ENCODE measurements at places on chromosomes 7 and 10.

DNA sequence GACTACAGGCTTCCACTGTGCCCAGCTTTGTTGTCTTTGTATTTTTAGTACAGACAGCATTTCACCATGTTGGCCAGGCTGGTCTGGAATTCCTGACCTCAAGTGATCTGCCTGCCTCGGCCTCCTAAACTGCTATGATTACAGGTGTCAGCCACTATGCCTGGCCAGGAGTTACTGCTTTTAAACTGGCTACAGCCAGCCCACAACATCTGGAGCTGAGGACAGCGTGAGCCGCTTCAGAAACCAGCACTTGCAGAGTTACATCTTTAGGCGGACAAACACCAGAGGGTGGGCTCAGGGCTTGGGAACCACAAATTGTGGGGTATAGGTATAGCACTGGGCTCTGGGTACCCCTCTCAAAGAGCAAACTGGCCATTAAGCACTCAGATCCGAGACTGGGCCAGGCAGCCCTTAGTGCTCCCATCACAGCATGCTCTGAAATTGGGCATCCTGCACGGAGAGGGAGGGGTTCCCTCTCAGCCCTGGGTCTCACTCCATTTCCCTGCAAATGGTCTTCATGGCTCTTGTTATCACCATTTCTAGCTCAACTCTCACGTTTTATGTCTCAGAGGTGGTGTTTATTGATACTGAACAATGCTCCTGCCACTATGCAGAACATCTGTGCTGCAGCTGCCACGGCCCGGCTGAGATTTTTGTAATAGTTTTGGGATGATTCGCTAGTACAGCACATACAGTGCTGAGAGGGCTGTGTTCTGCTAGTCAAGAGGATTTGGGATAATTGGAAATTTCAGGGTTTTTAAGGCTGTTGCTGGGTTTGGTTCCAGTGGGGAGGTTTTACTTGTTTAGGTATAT lies 146.4 kb upstream of the LYZL2 start:
- H3K4me1 ChIP-seq: no peaks in the 10 kb centered on the region
- no peak overlapping the region for H3K4me3 ChIP-seq
- H3K27me3 ChIP-seq: no peaks in the 10 kb centered on the region
- no peak overlapping the region for H3K27ac ChIP-seq

- no peaks in the 10 kb centered on the region for H3K36me3 ChIP-seq
- H3K4me1 ChIP-seq: peaks cover 84% of the 10 kb centered on the region
- DNase-seq: no peak
- no peaks in the 10 kb centered on the region for H3K27me3 ChIP-seq
- H3K4me3 ChIP-seq: no peak overlapping the region
Observed at GRCh38 chr10:72257051-72257892, 16.5 kb upstream of the DDIT4 start.

- DNase-seq: no peak
- H3K36me3 ChIP-seq: no peaks in the 10 kb centered on the region
- no peaks in the 10 kb centered on the region for H3K4me1 ChIP-seq
- no peak overlapping the region for H3K27ac ChIP-seq
Observed at GRCh38 chr7:45889367-45890067, 1.2 kb downstream of the IGFBP1 start.

GRCh38 chr7:113875224-113875623 lies 43.6 kb downstream of the PPP1R3A start:
- H3K27ac ChIP-seq: no peak overlapping the region
- no peak overlapping the region for H3K4me3 ChIP-seq
- H3K4me1 ChIP-seq: no peaks in the 10 kb centered on the region
- no peak for DNase-seq
- H3K27me3 ChIP-seq: no peaks in the 10 kb centered on the region
- no peaks in the 10 kb centered on the region for H3K36me3 ChIP-seq

DNA sequence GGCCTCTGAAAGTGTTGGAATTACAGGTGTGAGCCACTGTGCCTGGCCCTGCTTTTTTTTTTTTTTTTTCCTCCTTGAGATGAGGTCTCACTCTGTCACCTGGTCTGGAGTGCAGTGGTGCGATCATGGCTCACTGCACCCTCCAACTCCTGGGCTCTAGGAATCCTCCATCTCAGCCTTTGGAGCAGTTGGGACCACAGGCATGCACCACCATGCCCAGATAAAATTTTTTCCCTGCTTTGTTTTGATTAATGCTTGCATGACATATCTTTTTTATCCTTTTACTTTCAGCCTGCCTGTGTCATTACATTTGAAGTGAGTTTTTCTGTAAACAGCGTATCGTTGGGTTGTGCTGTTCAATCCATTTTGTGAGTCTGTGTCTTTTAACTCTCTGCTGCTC lies 97.0 kb downstream of the ANKRD61 start:
- no peaks in the 10 kb centered on the region for H3K4me1 ChIP-seq
- no peak for DNase-seq
- no peak overlapping the region for H3K27ac ChIP-seq
- H3K27me3 ChIP-seq: no peaks in the 10 kb centered on the region
- H3K4me3 ChIP-seq: no peak overlapping the region

DNA sequence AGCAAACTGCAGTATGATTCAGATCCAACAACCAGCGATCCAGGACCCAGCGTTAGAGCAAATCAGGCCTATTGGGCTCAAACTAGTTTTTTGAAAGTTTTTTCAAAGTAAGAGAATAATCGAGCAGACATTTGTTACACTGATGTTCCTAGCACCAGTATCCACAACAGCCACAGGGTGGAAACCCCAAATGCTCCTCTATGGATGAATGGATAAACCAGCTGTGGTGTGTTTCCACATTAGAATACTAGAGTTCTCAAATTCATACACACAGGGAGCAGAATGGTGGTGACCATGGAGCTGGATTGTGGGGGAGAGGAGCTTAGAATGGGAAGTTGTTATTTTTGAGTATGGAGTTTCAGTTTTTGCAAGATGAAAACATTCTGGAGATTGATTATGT lies 60.7 kb downstream of the PDIA4 start:
- no peak for DNase-seq
- H3K27ac ChIP-seq: no peak overlapping the region
- no peaks in the 10 kb centered on the region for H3K27me3 ChIP-seq

GRCh38 chr10:130553826-130554225 lies 417.6 kb downstream of the GLRX3 start:
- no peak overlapping the region for H3K4me3 ChIP-seq
- H3K27ac ChIP-seq: no peak overlapping the region
- H3K36me3 ChIP-seq: no peaks in the 10 kb centered on the region
- DNase-seq: no peak
- no peaks in the 10 kb centered on the region for H3K4me1 ChIP-seq

- H3K27me3 ChIP-seq: no peaks in the 10 kb centered on the region
- no peak for DNase-seq
- H3K4me3 ChIP-seq: no peak overlapping the region
- H3K4me1 ChIP-seq: no peaks in the 10 kb centered on the region
Observed at GRCh38 chr10:52252307-52252706, 61.8 kb upstream of the DKK1 start.

DNA sequence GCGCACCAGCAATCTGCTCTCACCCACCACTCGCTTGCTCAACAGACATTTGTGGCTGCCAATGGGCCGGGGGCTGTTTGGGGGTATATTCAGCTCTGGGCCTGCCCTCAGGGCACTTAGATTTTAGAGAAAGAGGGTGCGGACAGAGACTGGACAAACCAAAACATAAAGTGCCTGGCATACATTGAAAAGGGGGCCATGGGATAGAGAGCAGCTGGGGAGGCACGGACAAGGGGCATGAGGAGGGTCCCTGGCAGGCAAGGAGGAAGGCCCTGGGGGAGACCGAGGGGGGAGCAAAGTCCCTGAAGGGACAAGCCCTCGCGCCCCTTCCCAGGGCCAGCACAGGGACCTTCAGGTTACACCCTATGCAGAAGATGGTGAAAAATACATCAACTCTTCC lies 43.5 kb downstream of the CLRN3 start:
- no peak overlapping the region for H3K27ac ChIP-seq
- no peaks in the 10 kb centered on the region for H3K27me3 ChIP-seq
- no peak overlapping the region for H3K4me3 ChIP-seq
- no peak for DNase-seq

All from T-cell (primary cell).